Stimulated activated CD8-positive, alpha-beta memory T cell treated with anti-CD3 and anti-CD28 coated beads, Interleukin-4, amount 100 ng/mL, for 4 hours (primary cell): ENCODE measurements at places on chromosomes 4 and X.

DNA sequence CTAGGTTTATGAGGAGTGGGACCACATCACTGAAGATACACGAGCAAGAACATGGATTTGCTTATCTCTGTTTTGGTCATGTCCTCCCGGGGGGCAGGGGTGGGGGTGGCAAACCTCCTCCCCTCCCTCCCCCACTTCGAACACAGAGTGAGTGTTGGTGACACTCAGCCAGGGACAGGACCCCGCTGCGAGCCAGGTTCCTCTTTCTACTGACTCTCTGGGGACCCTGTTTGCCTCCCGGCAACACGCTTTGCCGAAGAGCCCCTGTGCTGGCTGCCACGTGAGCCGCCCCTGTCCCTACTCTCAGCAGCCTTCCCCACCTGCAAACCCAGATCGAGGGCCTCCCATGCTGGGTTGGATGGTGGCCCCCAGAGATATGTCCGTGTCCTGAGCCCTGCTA is 34.7 kb downstream of the P2RY8 start:
- DNase-seq = no peak

DNA sequence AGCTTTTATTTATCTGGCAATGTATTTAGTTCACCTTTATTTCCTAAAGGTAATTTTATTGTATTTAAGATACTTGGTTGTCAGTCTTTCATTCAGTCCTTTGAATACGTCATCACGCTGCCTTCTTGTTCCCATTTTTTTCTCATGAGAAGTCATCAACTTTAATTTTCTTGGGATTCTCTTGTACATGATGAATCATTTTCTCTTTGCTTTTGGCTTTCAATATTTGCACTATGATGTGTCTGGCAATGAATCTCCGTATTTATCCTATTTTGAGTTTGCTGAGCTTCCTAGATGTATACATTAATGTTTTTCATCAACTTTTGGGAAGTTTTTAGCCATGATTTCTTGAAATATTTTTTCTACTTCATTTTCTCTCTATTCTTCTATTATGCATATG is 28.4 kb downstream of the CLDN2 start:
- no peak for DNase-seq

- DNase-seq = no peak
Measured at GRCh38 chrX:43175434-43175833, 397.5 kb upstream of the PPP1R2C start.

GRCh38 chrX:121641560-121641959 is 594.1 kb downstream of the GLUD2 start:
- no peak for DNase-seq

- DNase-seq = no peak
Measured at GRCh38 chr4:140996766-140997165, 136.5 kb downstream of the RNF150 start.

GRCh38 chr4:87060957-87061356 is 126.1 kb downstream of the AFF1 start:
- no peak for DNase-seq

- no peak for DNase-seq
Measured at GRCh38 chr4:52617336-52618020, 41.6 kb downstream of the USP46 start.

- no peak for DNase-seq
Measured at GRCh38 chr4:42706086-42706485, 49.2 kb upstream of the ATP8A1 start.

DNA sequence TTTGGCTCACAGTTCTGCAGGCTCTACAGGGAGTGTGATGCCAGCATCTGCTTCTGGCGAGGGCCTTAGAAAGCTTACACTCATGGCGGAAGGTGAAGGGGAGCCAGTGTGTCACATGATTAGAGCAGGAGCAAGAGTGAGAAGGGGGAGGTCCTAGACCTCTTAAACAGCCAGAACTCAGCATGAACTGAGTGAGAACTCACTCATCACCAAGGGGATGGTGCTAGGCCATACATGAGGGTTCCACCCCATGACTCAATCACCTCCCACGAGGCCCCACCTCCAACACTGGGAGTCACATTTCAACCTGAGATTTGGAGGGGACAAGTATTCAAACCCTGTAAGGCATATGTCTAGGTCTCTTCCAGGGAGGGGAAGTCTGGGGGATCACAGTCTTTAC is 33.4 kb downstream of the SPRY1 start:
- peak; percentile 27 for DNase-seq

DNA sequence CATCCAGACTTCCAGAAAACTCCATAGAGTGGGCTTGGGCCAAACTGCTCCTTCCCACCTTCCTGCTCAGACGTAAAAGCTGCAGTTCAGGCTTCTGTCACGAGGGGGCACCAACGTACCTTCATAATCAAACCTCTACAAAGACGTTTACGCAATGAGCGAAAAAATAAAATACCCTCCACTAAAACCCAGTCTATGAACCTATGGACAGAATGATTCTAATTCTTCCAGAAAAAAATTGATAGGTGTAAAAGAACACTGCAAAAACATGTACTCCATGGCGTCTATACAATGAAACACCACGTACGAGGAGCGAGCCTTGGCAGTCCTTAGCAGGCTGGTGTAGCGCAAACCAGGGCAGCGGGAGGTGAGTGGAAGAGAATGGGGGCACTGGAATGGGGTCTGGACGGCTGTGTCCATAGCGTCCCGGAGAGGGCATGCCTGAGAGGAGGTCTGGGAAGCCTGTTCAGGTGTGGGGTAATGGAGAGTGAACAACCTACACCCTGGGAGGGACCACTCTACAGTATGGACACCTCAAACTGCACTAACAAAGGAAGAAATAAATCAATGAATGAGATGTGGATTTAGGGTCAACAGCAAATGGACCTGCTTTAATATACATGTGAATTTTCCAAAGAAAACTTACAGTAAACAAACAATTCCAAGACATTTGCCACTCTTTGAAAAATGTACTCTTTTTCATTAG is 14.4 kb upstream of the RAB40A start:
- peak; percentile 54 for DNase-seq

DNA sequence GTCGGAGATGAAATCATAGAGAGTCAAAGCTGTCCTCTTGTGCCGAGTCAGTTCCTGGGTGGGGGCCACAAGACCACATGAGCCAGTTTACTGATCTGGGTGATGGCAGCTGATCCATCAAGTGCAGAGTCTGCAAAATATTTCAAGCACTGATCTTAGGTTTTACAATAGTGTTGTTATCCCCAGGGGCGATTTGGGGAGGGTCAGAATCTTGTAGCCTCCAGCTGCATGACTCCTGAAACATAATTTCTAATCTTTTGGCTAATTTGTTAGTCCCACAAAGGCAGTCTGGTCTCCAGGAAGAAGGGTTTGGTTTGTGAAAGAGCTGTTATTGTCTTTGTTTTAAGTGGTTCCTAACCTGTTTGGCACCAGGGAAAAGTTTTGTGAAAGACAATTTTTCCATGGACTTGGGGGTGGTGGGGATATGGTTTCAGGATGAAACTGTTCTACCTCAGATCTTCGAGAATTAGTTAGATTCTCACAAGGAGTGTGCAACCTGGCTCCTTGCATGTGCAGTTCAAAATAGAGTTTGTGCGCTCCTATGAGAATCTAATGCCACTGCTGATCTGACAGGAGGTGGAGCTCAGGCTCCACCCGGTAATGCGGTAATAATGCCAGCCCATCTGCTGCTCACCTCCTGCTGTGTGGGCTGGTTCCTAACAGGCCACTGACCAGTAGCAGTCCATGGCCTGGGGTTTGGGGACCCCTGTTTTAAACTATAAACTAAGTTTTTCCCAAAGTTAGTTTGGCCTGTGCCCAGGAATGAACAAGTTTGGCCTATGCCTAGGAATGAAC is 29.2 kb downstream of the METAP1 start:
- no peak for DNase-seq

GRCh38 chr4:86718152-86718551 is 124.0 kb downstream of the PTPN13 start:
- no peak for DNase-seq

GRCh38 chr4:114734594-114734993 is 136.0 kb downstream of the UGT8 start:
- DNase-seq = no peak

- no peak for DNase-seq
Measured at GRCh38 chr4:165714650-165715049, 158.4 kb upstream of the TLL1 start.

DNA sequence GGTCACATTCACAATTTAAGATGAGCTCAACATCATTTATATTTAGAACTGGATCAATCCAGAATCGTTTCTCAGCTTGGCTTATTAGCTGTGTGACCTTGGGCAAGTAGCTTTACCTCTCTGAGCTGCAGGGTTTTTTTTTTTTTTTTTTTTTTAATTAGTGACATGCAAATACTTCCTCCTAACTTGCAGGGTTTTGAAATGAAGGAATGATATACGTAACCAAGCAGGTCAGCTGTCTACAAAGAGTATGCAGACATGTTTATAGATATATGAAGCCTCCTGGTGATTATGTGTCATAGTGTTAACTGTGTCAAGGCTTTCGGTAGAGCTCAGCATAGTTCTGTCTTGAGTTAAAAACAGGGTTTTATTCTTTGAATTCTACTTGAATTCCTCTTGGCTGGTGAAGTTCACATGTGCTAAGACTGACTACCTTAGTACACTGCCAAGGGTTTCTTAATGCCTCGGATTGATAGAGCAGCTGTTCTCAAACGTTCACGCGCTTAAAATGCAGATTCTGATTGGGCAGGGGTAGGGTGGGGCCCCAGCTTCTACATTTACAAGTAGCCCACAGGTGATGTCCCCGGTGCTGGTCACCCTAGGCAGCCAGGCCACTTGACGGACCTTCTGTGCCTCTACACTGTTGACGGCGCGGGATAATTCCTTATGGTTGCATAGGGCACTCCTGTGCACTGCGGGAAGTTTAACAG is 654 bp upstream of the STS start:
- DNase-seq = no peak

DNA sequence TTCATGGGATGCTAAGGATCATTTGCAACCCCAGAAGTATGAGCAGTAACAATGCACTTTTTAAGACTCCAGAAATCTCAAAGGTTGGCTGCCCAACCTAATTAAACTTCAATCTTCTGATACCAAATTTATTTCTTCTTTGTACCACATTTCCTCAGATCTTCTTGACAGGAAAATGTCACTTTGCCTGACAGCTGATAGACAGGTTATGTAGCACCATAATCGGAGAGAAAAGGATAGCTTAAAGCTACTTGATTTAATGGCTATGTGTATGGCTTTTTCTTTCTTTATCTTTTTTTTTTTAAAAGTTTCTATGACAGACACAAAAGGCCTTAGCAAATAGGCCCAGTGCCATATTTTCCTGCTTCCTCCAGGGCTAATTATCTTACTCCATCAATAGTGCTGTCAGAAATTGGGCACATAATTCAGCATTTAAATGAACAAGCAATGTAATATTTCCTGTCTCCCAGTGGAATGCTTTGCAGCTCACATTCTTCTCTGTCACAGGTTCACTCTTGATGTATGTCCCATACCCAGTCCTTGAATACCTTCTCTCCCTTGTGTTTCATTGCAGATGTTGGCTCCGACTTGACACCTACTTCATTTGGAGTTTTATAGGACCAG is 795.7 kb downstream of the ADGRL3 start:
- no peak for DNase-seq

DNA sequence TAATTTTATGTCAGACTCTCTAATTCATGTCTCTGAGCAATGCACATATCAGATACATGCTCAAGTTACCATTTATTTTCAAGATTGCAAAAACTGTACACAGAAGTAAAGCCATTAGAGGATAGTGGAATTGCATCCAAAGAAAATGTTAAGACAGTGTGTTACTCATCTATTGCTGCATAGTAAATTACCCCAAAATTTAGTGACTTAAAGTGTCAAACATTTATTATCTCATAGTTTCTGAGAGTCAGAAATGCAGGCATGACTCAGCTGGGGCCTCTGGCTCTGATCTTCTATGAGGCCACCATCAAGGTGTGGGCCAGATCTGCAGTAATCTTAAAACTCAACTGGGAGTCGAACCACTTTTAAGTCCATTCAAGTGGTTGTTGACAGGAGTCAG is 275.2 kb downstream of the QDPR start:
- no peak for DNase-seq

DNA sequence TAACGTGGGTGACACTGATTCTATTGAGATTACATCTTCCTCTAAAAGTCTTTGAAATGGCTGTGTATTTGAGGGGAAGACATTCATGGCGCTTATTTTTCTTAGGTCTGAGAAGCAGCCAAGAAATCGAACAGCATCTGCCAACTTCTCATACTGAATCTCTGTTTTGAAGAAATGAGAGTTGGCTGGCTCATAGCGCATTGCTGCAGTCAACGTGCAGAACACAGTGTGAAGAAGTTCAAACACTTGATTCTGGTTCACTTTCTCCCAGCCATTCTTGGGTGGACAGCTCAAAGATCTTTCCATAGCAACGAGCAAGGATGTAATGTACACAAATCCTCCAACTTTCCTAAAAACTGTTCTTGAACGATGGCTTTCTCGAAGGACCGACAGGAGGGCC is 156.5 kb downstream of the WDFY3 start:
- no peak for DNase-seq

GRCh38 chrX:44032479-44032878 is 59.3 kb upstream of the NDP start:
- DNase-seq = no peak

- DNase-seq = no peak
Measured at GRCh38 chr4:108143515-108143914, 25.2 kb downstream of the LEF1 start.

DNA sequence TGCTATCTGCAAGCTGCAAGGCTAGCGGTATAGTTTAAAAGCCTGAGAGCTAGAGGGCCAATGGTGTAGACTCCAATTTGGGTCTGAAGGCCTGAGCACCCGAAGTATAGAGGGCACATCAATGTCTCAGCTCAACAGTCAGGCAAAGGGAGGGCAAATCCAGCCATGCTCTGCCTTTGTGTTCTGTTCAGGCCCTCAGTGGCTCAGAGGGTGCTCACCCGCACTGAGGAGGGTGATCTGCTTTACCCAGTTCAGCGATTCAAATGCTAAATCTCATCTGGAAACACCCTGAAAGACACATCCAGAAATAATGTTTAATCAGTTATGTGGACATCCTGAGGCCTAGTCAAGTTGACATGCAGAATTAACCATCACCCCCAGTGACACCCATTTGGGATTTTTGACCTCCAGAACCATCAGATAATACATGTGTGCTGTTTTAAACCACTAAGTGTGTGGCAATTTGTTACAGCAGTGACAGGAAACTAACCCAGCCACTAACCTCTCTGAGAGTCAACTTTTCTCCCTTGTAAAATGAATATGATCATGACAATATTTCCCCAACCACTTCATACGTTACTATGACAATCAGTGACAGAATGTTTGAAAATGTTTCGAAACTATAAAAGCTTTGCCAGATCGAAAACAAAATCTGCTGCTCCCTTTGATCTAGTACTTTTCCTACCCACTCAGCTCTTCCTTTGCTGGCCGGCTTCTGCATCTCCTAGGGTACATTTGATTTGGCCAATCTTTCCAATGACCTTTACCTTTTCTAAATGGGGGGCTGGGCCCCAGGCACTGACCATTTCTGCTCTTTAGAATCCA is 8.4 kb upstream of the TBL1X start:
- DNase-seq = no peak

DNA sequence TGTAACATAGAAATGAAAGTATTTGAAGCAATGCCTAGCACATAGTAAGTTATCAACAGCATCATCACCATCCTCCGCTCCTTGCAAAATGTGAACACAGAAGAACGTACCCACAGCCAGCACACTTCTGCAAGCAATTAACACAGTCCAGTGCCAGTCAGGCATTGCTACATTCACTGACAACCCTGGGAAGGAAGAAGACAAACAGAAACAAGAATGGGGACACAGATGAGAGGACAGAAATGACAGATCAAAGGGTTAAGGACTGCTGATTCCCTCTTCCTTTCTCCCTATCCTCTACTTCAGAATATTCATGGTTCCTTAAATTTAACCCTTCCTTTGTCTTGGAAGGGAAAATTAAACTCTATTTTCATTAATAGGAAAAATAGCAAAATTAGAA is 53.1 kb downstream of the CHM start:
- DNase-seq = no peak

GRCh38 chr4:74692972-74693371 is 101.4 kb downstream of the BTC start:
- DNase-seq = no peak
